Testis (tissue), 5 donors: ENCODE measurements at places on chromosomes 7 and 10. TPM values are rescaled to one million over a fixed set of nuclear protein-coding genes. Genes with fewer than 3 reads are reported as not detected.

CYP2C18 gene
- polyA plus RNA-seq: not detected

PLAC9 gene
- polyA plus RNA-seq: 47.0 TPM

OR2A12 gene
- not detected for polyA plus RNA-seq

MBL2 gene
- polyA plus RNA-seq: 0.08 TPM

GHRHR gene
- 2.1 TPM for polyA plus RNA-seq

LIPF gene
- polyA plus RNA-seq: 1.3 TPM

MYOZ1 gene
- 10.5 TPM for polyA plus RNA-seq

PODXL gene
- 27.3 TPM for polyA plus RNA-seq

ZNF800 gene
- 31.5 TPM for polyA plus RNA-seq

CYP2C19 gene
- polyA plus RNA-seq: not detected

FZD8 gene
- 4.9 TPM for polyA plus RNA-seq

USP54 gene
- 40.7 TPM for polyA plus RNA-seq

OPALIN gene
- polyA plus RNA-seq: not detected

DRGX gene
- 0.33 TPM for polyA plus RNA-seq

MMP21 gene
- not detected for polyA plus RNA-seq

MICALL2 gene
- polyA plus RNA-seq: 13.4 TPM

GPAM gene
- 25.1 TPM for polyA plus RNA-seq

GLI3 gene
- polyA plus RNA-seq: 7.3 TPM

GIMAP6 gene
- 16.2 TPM for polyA plus RNA-seq

C7orf33 gene
- not detected for polyA plus RNA-seq

RSU1 gene
- polyA plus RNA-seq: 38.4 TPM

OPN1SW gene
- not detected for polyA plus RNA-seq

AKR1E2 gene
- polyA plus RNA-seq: 79.6 TPM

TSPAN33 gene
- polyA plus RNA-seq: 35.9 TPM

BMPER gene
- 1.7 TPM for polyA plus RNA-seq

NUDT13 gene
- 5.9 TPM for polyA plus RNA-seq

NANOS1 gene
- 3.8 TPM for polyA plus RNA-seq

ODAD2 gene
- polyA plus RNA-seq: 75.7 TPM

SPDYE8 gene
- 3.8 TPM for polyA plus RNA-seq

BAZ1B gene
- polyA plus RNA-seq: 30.8 TPM
